DMS 273 treated with DMSO at 0.1 percent for 48 hours (cell line): ENCODE measurements at places on chromosomes 3 and 15.

GRCh38 chr3:120435621-120436020 is 15.2 kb downstream of the FSTL1 start:
- no peak for DNase-seq

DNA sequence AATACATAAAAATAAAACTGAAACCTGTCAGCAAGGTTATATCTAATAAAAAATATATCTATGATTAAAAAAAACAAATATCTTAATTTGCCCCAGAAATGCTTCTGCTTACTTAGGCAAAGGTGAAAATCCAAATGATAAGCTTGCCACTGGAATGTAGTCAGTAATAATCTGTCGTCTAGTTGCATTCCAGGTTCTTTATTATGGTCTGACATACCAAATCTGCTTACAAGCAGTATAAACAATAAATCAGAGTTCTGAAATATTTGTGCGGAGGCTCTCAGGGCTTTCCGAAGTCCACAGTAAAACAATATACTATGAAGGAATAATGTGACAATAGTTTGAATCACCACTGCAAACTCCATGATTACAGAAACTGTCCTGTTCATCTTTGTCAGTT is 1133.5 kb downstream of the ROBO1 start:
- DNase-seq = no peak

DNA sequence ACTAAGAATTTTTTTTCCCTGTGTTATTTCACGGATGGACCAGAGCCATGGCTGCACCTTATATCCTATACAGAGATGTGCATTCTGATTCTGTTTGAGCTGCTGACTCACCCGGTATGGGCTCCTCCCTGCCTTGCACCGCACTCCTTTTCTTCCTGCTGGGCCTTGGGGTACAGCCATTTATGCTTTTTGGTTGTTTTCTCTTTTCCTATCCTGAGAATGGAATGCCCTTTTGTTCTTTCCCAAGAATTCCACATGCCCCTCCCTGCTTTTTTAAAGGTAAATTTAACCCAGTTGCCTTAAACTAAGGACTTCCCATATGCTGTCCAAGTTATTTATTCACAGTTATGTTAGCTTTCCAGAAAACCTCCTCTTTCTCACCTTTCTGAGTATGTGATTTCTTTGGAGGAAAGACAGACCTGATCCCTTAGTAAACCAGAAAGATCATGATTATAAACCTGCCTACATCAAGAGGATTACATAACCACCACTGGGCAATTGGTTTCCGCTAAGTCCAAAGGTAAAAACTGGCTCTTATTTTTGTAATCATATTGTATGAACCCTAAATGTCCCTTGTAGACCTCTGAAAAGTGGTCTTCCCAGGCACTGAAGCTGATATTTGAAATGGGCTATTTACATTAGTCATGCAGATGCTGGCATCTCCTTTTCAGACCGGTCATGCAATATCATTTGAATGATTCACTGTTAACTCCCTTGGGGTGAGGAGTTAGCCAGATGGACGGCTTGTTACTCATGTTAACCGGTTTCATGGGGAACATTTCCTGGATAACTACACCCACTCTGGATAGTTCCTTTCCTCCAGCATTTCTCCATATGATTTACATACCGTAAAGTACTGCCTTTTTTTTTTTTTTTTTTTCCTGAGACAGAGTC is 45.5 kb downstream of the TMOD3 start:
- DNase-seq = peak; percentile 46

- DNase-seq = peak; percentile 55
Observed at GRCh38 chr3:58025837-58026569, 17.8 kb downstream of the FLNB start.

DNA sequence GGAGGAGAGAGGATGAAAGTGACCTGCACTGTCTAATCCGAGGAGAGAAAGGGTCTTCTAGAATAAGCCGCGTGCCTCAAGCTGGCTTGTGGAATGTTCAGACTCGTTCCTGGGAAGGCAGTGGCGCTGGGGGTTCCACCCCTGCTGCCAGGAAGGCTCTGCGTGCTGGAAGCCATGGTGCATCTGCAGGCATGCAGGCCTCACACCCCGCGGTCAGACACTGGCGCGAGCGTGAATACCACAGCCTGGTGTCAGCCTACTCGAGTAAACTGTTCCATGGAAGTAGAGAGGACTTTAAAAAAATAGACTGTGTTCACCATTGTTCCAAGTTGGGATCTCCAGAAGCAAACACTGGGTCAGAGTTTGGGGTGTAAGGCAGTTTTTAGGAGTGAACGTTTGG is 25.9 kb upstream of the GABRG3 start:
- DNase-seq = no peak

GRCh38 chr15:45855907-45856579 is 221.2 kb downstream of the SQOR start:
- DNase-seq = no peak

DNA sequence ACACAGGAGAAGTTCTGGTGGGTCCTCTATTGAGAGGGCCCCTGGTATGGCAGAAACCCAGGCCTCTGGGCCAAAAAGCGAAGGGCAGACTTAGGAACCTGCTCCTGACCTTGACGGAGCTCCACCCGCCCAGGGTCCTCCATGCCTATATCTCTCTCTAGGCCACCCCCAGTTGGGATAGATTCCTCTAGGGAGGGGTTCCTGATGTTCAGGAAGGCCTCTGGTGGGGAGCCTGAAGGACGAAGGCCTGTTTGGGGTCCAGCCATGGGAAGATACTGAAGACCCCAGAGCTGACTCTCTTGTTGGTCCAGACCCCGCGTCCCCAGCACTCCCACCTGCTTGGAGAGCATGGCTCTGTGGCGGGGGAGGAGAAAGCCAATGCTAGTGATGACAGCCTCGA is 104.2 kb downstream of the CORO2B start:
- DNase-seq = no peak

GRCh38 chr3:156477323-156477722 is 77.6 kb downstream of the SSR3 start:
- no peak for DNase-seq

GRCh38 chr3:33115024-33115768 is 1.4 kb downstream of the CRTAP start:
- DNase-seq = no peak

DNA sequence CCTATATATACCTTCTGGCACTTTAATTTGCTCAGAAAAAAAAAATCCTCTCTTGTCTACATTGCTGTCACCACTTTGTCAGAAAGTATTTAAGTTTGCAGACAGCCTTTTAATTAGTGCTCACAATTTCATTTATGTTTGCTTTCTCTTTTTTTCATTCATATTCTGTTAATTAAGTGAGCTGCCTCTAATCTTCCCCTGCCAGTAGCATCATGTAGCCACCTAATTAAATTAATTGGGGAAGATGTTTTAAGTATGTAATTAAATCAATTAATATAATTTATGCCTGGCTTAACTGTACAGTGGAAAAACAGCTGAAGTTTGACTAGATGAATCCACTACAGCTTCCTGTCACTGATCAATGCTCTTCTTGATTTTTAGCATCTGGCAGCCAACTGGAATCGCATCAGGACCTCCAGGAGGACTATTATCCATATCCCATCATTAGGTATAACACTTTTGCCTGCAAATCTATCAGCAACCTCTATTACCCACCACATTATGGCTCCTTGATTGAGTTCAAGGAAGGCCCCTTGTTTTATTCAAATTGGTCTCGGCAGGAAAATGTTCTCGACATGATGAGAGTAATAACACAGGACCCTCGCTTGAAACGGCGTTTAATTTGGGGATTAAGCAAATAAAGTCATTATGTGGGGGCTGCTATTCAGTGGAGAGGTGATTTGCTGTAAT is 118.5 kb downstream of the IQCH start:
- DNase-seq = no peak

- no peak for DNase-seq
Observed at GRCh38 chr15:79243723-79244122, 38.8 kb upstream of the ANKRD34C start.

DNA sequence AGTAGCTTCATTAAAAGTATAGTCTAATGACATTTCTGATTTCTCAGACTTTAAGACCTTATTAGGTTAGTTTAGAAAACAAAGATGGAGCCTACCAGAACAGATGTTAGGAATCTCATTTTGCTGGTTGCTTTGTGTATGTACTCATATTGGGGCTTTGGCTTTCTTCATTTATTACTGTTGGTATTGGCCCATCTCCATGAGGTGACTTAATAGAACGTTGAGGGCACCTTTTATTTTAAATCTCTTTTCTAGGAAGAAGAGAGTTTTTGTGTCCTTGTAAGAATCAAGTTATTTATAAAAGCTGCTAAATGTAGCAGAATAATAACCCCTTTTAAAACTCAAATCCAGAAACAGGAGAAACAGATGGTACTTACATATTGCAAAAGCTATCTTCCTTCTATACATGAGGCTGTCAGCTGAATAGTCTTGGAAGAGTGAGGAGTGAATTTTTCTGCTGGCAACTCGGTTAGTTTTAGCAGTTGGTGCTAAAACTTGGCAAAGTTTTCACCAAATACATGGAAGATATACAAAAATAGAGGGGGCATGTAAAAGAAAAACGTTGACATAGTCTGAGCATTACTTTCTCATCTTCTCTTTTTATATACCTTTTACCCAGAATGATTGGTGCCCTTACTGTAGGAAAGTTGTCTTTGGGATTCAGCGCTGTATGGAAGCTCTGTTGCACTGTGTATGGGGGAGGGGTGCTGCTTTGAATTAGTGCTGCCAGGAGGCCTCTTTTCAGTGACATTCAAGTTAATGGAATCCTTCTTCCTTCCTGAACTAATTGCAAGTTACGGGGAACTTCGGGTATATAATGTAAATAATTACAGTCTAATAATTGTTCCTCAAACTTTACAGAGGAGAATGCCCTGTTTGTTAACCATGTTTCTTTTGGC is 35.8 kb downstream of the CTNNB1 start:
- DNase-seq = peak; percentile 3

DNA sequence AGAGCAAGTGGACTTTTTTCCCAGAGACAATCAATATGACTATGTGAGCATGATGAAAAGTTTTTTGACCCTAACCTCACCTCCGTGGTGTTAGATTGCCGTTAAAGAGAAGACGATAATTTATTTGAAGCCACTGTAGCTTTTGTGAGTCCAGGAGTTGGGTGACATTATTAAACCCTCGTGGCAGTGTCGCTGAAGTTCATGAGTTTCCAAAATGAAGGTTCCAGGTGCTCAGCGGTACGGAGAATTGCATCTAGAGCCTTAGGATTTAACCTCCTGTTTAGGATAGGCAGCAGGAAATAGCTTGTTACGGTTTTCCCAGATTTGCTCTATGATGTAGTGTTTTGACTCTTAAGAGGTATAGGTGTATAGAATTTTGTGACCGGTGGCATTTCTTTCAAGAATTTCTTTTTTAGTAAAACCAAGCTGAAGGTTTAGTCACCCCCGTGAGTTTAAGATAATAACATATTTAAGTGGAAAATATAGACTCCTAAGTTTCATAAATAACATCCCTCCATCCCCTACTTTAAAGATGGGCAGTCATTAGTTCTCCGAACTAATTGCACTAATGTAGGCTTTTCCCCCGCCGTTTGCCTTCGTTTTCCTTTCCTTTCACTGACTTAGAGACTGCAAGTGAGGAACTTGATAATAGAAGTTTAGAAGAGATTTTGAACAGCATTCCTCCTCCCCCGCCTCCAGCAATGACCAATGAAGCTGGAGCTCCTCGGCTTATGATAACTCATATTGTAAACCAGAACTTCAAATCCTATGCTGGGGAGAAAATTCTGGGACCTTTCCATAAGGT is 2.0 kb downstream of the SMC4 start:
- DNase-seq = peak; percentile 36
